Fibroblast of skin of left quadriceps (primary cell): ENCODE measurements at places on chromosomes 11 and 22.

- DNase-seq, result no peak
These were observed 1.6 kb upstream of the OMP start for GRCh38 chr11:77101043-77101537.

DNA sequence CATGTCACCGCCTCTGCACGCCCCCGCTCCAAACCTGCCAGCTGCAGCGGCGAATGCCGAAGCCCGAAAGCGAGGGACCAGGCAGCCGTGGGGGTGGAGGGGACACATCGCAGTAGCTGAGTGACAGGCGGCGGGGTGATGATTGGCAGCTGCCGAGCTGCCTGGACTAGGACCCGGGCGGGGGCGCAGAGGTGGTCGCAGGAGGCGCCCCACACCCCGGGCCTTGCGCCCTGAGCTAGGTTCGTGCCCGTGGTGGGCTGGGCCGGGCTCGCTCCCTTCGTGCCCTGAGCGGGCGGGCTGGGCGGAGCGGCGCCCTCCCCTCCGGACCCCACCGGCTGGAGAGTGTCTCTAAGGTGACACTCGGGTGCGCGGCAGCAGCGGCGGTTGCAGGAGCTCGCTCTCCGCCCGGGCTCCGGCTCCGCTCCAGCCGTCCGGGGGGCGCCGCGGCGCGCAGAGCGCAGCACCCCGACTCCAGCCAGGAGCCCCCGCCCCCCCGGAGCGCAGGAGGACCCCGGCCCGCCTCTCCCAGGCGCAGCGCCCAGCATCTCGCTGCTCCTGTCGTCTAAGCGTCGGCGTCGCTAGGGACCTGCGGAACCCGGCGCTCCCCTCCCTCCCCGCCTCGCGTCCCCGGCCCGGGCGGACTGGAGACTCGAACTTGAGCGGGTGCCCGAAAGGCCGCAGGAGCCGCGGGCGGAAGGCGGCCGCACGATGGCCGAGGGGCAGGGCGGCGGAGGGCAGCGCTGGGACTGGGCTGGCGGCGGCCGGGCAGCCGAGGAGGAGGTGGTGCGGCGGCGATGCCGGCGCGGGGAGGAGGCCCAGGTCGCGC is 14.5 kb upstream of the DGKZ start:
- DNase-seq, result no peak

DNA sequence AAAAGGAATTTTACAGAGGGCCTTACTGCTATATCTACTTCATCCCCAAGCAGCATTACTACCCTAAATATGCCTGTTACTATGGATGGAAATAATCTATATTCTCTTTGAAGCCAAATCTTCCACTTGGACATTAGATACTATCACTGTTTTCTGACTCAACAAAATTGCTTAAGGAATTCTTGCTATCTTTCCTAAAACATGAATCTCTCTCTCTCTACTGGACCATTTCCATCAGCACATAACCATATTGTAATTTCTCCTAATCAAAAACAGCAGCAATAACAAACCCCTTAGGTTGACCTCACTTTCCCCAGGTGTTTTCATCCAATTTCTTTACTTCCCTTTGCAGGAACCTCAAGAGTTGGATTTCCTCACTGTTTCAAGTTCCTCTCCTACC is 67.9 kb upstream of the BLID start:
- no peak for DNase-seq

GRCh38 chr22:49930596-49931412 is 12.4 kb downstream of the CRELD2 start:
- DNase-seq, result no peak
